ENCODE measurements at places on chromosomes 7 and 10. TPM values are rescaled to one million over a fixed set of nuclear protein-coding genes. Genes with fewer than 3 reads are reported as not detected.

DNA sequence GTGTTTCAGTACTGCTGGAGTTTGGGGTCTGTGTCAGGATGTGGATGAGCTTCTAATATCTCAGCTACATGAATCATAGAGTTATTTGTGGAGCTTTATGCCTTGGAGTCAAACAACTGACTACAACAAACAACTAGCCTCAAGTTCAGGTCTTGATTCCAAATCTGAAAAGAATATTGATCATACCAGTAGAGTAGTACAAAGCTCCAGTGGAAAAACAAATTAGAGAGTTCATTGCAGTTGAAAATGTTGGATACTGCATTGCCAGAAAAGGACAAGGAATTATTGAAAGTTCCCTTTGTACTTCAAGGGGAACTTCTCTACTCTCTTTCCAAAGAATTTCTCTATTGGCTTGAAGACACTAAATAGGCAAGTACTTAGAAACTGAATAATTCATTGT lies 117.6 kb upstream of the CTTNBP2 start:
- H3K36me3 ChIP-seq, result no peaks in the 10 kb centered on the region
- no peak overlapping the region for H3K27ac ChIP-seq
- H3K4me1 ChIP-seq, result no peaks in the 10 kb centered on the region
- no peak for DNase-seq
- H3K4me3 ChIP-seq, result no peak overlapping the region

PILRA gene
- 5.8 TPM for polyA plus RNA-seq

HMX2 gene
- 1.1 TPM for polyA plus RNA-seq

DNA sequence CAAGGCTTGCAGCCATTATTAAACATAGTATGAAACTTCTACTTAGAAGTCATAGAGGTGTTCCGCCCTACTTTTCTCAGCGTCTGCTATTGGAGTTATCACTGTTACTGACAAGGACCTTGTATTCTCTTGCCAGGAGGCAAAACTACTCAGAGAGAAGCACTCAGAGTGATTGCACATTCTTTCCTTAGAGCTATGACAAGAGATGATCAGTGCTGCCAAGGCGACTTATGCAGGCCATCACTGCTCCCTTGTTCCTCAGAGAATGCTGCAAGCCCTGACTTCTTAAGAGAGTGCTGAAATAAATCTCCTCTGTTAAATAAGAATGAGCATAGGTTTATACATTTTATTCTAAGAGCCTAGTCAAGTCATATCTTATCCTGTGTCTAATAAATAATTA lies 534.6 kb upstream of the PHF14 start:
- H3K4me3 ChIP-seq, result no peak overlapping the region
- no peaks in the 10 kb centered on the region for H3K27me3 ChIP-seq
- H3K4me1 ChIP-seq, result no peaks in the 10 kb centered on the region
- DNase-seq, result no peak

DNA sequence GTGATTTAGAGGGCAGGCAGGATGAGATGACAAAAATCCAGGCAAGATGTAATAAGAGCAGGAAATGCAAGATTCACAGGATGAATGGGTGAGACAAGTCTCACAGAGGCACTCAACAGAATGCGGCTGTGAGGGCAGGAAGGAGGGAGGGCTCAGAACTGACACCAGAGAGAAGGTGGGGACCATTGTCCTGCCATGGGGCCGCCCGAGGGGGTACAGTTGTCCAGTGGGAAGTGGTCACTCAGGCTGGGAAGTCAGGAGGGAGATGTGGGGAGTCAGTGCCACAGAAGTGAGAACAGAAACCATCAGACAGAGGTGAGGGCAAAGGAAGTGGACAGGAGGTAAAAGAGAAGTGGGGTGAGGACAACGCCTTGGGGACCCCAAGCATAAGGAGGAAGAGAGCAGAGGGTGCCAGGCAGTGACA lies 8.9 kb downstream of the HIP1 start:
- no peak overlapping the region for H3K4me3 ChIP-seq
- H3K4me1 ChIP-seq, result no peaks in the 10 kb centered on the region
- H3K36me3 ChIP-seq, result no peaks in the 10 kb centered on the region
- DNase-seq, result no peak

GRCh38 chr10:4704034-4704545 lies 121.9 kb upstream of the AKR1E2 start:
- H3K27me3 ChIP-seq, result peaks cover 2% of the 10 kb centered on the region
- H3K36me3 ChIP-seq, result no peaks in the 10 kb centered on the region
- H3K4me3 ChIP-seq, result no peak overlapping the region
- no peaks in the 10 kb centered on the region for H3K4me1 ChIP-seq

RNF133 gene
- 0.10 TPM for polyA plus RNA-seq

ATRNL1 gene
- polyA plus RNA-seq, result 2.6 TPM

PTPRN2 gene
- 13.4 TPM for polyA plus RNA-seq

HEPACAM2 gene
- polyA plus RNA-seq, result 63.2 TPM

COBL gene
- 30.5 TPM for polyA plus RNA-seq

HOXA3 gene
- polyA plus RNA-seq, result 19.1 TPM

DNA sequence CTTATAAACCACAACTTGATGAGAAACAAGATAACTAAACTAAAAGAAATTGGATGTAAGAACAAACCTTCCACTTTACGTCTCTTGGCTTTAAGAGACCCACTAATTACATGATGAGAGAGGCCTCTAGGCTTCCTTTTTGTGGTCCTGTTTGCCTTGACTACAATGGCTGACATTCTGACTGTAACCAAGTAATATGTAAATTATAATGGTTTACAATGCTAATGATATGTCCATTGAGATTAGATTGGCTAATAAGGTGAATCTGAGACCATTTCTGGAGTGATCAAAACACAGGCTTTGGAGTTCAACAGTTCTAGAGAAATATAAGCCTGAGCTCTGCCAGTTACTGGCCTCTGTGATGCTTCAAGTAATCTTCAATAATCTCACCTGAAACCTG lies 39.4 kb upstream of the AGMO start:
- no peaks in the 10 kb centered on the region for H3K4me1 ChIP-seq
- no peak overlapping the region for H3K4me3 ChIP-seq
- H3K36me3 ChIP-seq, result no peaks in the 10 kb centered on the region

- no peaks in the 10 kb centered on the region for H3K27me3 ChIP-seq
- H3K27ac ChIP-seq, result no peak overlapping the region
- no peaks in the 10 kb centered on the region for H3K4me1 ChIP-seq
- DNase-seq, result peak; percentile 12
- no peaks in the 10 kb centered on the region for H3K36me3 ChIP-seq
These were observed 10.2 kb upstream of the SLC25A28 start for GRCh38 chr10:99630433-99630832.

ANKRD1 gene
- polyA plus RNA-seq, result 0.06 TPM

DNA sequence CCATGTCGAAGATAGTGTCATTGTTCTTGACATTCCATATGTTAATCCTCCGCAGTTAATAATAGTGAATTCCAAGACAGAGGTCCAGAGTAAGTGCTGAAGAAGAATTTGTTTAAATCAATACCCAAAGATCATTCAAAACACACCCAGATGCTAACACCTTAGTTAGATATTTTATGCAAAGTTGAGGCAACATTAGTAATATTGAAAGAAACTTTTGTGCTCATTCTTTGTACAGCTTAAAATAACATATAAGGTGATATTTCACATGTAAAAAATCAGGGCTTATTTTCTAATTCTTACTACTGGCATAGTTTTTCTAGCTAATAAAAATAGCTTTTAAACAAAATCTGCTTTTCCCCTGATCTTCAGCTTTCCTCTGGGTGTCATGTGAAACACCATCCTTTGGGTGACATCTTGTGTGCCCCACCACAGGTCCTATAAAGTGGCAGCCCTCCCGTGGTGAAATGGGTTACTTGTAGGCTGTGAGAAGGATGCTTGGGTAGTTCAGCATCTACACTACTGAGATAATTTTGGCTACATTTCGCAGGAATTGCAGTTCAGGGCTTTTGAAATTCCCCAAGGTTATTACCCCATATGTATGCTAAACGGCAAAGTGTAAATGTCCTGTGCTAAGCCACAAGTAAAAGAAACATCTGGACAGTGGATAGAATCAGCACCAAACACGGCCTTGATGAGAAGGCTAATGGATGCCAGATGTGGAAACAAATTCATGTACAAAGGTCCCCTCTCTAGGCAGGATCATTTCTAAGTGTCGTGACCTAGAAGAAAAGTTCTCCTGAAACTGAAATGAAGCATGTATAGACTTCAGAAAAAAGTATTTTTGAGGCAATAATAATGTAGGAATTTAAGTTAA lies 105.4 kb downstream of the GRM3 start:
- no peak overlapping the region for H3K27ac ChIP-seq
- no peaks in the 10 kb centered on the region for H3K4me1 ChIP-seq
- DNase-seq, result no peak
- no peaks in the 10 kb centered on the region for H3K36me3 ChIP-seq
- no peak overlapping the region for H3K4me3 ChIP-seq

CISD1 gene
- polyA plus RNA-seq, result 70.2 TPM

DNA sequence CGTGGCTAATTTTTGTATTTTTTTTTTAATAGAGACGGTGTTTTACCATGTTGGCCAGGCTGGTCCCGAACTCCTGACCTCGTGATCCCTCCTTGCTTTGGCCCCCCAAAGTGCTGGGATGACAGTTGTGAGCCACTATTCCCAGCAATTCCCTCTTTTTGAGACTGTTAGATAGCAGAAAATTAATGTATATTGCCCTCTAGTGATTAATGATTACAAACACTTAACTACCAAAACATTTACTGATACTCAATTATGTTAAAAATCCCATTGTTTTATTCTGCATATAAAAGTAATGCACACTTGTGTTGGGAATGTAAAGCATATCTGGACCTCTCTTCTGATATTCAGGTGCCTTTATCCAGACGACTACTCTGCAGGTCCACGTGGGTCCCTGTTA lies 41.2 kb upstream of the COBL start:
- no peak for DNase-seq
- no peak overlapping the region for H3K4me3 ChIP-seq
- no peak overlapping the region for H3K27ac ChIP-seq
- H3K36me3 ChIP-seq, result no peaks in the 10 kb centered on the region
- H3K27me3 ChIP-seq, result no peaks in the 10 kb centered on the region
- no peaks in the 10 kb centered on the region for H3K4me1 ChIP-seq

ANXA8 gene
- 18.2 TPM for polyA plus RNA-seq

ITPRID1 gene
- polyA plus RNA-seq, result 0.25 TPM

OR2A12 gene
- 0.04 TPM for polyA plus RNA-seq

GNGT1 gene
- polyA plus RNA-seq, result not detected

DNA sequence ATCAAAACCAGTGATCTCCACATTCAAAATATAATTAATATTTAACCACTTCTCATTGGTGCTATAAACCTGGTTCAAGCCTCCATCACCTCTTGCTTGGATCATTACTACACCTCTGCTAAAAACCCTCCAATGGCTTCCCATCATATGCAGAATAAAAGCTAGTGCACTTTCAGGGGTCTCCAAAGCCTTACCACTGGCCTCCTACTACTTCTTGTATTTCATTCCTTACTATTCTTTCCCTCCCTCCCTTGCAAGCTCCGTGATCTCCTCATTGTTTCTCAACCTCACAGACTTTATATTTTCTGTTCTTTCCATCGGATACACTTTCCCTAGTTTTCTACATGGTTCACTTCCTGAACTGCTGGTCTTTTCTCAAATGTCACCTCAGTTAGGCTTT lies 31.5 kb downstream of the LMOD2 start:
- no peak overlapping the region for H3K4me3 ChIP-seq
- no peak for DNase-seq
- peaks cover 23% of the 10 kb centered on the region for H3K36me3 ChIP-seq
- no peak overlapping the region for H3K27ac ChIP-seq
- H3K4me1 ChIP-seq, result no peaks in the 10 kb centered on the region
- no peaks in the 10 kb centered on the region for H3K27me3 ChIP-seq

DNA sequence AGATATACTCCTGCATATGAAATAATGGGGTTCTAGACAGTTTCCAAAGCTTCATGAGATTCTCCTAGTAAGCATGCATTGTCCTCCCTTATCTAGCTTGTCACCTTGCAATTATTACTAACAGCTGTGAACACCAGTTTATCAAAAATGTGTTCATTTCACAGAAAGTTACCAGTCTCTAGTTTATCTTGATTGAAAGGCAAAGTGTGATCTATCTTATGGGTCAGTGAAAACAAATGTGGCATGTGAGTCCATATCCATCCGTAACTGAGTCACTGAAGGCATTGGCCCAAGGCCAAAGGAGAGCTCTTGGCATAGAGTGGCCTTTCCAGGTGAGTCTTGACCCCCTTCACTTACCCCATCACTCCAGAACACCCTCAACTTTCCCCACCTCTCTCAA lies 53.2 kb downstream of the GSAP start:
- no peaks in the 10 kb centered on the region for H3K27me3 ChIP-seq
- no peak overlapping the region for H3K27ac ChIP-seq
- no peak overlapping the region for H3K4me3 ChIP-seq
- H3K4me1 ChIP-seq, result peaks cover 6% of the 10 kb centered on the region
- DNase-seq, result no peak

FOXI2 gene
- polyA plus RNA-seq, result not detected

OPN4 gene
- not detected for polyA plus RNA-seq

DNA sequence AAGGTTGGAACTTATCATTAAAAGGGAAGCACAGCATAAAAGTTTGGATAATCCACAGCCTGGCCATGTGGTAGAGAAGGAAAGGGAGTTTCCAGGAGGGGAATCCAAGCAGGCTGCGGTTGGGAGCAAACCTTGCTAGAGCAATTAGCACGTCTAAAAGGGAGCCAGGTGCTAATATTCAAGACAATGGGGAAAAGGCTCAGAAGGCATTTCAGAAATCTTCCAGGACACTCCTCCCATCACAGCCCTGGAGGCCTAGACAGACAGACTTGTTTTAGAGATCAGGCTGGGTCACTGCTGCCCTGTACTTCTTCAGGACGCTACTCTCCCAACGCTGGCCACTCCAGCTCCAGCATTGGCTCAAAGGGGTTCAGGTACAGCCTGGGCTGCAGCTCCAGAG lies 96.2 kb upstream of the KAT6B start:
- no peak for DNase-seq
- no peaks in the 10 kb centered on the region for H3K27me3 ChIP-seq
- no peak overlapping the region for H3K4me3 ChIP-seq
- H3K4me1 ChIP-seq, result no peaks in the 10 kb centered on the region

DNA sequence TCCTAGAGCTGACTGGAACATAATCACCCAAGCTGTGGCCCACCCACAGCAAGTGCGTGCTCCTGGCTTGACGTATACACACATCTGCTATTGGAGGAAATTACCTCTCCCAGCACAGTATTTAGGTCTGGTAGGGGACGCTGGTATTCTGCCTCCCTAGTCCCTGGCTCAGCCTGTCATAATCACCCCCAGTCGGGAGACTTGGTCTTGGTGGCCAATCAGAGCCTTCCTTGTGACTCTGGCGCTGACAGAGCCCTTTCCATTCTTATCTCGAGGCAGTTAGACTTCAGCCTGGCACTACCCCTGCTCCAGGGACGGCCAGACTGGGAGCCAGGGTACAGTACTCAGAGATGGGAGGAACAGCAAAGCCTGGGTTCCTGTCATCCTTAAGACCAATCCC lies 14.3 kb upstream of the PRKAG2 start:
- H3K4me1 ChIP-seq, result peaks cover 24% of the 10 kb centered on the region
- H3K27me3 ChIP-seq, result no peaks in the 10 kb centered on the region
- H3K36me3 ChIP-seq, result no peaks in the 10 kb centered on the region
- peak; percentile 91 for DNase-seq
- H3K27ac ChIP-seq, result peak overlapping the region; percentile 74
